Esophagus squamous epithelium (tissue), 5 donors: ENCODE measurements at places on chromosomes 16 and 17.

GRCh38 chr17:40958086-40958953 lies 8.4 kb downstream of the KRT39 start:
- no peak for DNase-seq

- DNase-seq, result no peak
Measured at GRCh38 chr16:56450275-56450985, 702 bp downstream of the NUDT21 start.

DNA sequence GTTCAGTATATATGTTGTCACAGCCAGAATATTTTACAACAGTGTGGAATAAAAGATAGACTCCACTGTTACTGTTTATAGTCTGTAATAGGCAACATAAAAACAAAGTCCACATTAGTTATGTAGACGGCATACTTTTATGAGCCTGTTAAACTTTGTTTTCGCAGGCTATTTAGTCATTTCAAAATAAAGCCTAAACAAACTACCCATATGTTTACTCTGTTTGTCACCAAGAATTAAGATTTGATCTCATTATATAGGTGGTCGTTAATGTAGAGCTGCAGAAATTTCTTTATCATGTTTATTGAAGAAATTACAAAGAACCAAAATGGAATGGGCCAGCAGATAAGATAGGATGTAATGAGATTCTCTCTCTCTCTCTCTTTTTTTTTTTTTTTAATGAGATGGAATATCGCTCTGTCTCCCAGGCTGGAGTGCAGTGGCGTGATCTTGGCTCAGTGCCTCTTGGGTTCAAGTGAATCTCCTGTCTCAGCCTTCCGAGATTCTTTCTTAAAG lies 943.8 kb upstream of the SOX9 start:
- DNase-seq, result no peak

DNA sequence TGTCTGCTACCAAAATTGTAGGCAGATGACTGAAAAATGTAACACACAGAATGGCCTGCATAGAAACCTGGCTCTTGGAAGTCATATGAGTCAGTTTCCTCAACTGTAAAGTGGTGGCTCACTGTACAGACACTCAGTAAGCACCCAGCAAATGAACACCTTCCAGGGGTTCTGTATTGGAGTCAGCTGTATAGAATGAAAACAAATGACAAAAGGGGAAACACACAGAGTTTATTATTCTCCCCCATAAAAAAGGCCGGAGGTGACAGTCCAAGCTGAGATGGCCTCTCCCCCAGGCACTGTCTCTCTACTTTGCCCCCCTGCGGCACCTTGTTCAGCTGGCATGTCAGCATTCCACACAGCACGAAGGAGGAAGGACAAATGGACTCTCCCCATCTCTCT lies 6.2 kb upstream of the MEOX1 start:
- no peak for DNase-seq

GRCh38 chr17:73072219-73072962 lies 20.1 kb downstream of the SLC39A11 start:
- DNase-seq, result no peak

- DNase-seq, result no peak
Measured at GRCh38 chr17:50146230-50146926, 4.1 kb downstream of the PPP1R9B start.
